ENCODE measurements at places on chromosomes 16 and 17.

DNA sequence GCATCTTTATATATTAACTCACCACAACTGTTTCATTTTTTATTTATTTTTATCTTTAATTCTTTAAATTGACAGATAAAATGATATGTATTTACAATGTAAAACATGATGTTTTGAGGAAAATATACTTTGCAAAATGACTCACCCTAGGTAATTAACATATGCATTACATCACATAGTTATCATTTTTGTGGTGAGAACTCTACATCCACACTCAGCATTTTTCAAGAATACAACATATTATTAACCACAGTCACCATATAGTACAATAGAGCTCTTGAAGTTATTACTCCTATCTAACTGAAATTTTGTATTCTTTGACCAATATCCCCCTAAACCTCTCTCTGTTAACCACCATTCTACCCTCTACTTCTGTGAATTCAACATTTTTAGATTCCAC is 194.7 kb upstream of the KIF2B start:
- peak; percentile 81 for DNase-seq

GRCh38 chr16:67284699-67285646 is 5.6 kb downstream of the PLEKHG4 start:
- no peak for DNase-seq

GRCh38 chr16:67539271-67539670 is 10.6 kb downstream of the RIPOR1 start:
- no peak for DNase-seq

- DNase-seq = no peak
Measured at GRCh38 chr17:75694536-75694935, 26.7 kb upstream of the ITGB4 start.

- no peak for DNase-seq
Measured at GRCh38 chr17:44414394-44415155, 25.1 kb upstream of the ITGA2B start.

- no peak for DNase-seq
Measured at GRCh38 chr16:47877166-47877565, 278.6 kb downstream of the ABCC12 start.

DNA sequence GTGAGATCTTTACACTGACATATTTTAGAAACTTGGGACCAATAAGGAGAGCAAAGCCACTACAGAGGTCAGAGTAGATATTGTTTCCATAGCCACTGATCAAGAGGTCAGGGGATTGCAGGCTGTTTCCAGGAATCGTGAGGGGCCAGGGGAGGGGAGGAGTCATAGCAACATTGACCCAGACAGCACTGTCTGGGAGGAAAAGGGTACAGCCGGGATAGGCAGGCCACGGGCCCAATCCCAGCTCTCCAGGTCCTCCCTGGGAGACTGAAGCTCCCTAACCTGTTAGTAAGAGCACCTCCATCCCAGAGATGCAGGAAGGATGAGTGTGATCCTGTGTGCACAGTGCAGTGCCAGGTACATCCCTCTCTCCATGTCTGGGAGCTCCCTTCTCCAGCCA is 48.5 kb upstream of the TMEM132E start:
- no peak for DNase-seq

DNA sequence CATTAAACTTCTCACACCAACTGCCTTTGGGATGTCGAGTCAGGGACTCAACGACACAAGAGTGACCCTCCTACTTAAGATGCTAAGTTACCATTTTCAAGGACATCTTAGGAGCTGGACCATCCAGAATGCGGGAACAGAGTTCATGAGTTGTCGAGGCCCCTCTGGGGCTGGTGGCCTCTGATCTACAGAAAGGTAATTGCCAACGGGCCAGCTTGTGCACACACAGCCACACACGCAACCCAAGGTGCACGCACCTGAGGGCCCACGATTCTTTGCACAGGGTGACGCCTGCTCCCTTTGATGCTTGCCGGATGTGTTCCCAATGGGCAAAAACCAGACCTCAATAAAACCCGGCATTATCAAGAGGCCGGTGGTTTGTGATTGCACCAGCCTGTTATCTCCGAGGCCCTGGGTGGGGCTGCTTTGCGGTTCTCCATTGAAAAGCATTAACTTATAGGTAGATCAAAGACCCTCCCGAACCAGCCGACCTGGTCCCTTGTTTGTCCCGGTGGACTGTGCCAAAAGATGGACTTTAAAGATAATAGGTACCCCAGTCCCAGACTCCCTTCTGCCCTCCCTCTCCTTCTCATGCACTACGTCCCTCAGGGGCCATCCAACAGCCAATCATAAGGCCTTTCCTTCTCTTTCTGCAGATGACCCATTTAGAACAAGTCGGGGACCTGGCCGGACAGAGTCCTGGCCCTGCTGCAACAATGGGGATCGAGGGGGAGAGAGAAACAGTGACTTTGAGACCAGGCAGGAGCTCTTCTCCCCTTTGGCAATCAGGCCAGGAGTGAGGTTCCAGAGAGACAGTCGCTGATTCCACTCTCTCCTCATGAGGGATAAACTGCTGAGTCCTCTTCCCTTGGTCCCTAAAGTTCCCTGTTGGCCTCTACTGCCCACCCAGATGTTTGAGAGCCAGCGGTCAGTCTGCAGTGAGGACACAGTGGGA is 292.5 kb downstream of the SOX9 start:
- no peak for DNase-seq

DNA sequence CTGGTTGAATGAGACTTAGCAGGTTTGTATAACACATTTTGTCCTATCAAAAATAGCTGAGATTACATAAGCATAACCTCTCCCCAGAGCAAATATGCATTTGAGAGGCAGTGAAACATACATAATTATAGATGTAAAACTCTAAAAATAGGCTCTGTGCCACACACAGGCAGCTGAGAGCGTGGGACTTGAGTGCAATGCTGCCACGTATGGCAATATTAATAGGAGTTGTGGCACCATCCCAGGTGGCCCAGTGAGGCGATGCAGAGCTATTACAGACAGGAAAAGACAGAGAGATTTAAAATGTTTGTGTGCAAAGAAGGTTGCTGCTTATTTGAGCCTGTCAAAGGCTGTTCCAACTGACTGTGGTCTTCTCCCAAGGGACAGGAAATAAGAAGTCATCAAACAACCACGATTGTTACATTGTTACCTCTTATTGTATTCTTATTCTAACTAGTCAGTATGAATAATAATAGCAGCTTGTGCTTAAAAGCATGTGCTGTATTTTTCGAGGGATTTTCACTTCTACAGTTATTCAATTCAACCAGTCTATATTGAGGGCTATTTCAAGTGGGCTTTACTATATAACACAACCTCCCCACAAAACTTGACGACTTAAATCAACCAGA is 116.5 kb downstream of the SALL1 start:
- no peak for DNase-seq

GRCh38 chr16:84245956-84246678 is 6.3 kb upstream of the KCNG4 start:
- no peak for DNase-seq

- no peak for DNase-seq
Measured at GRCh38 chr17:21132428-21132827, 5.7 kb downstream of the DHRS7B start.

- no peak for DNase-seq
Measured at GRCh38 chr17:40025991-40026815, 11.0 kb downstream of the CSF3 start.

- DNase-seq = peak; percentile 98
Measured at GRCh38 chr17:78383725-78384471, 5.4 kb downstream of the PGS1 start.

DNA sequence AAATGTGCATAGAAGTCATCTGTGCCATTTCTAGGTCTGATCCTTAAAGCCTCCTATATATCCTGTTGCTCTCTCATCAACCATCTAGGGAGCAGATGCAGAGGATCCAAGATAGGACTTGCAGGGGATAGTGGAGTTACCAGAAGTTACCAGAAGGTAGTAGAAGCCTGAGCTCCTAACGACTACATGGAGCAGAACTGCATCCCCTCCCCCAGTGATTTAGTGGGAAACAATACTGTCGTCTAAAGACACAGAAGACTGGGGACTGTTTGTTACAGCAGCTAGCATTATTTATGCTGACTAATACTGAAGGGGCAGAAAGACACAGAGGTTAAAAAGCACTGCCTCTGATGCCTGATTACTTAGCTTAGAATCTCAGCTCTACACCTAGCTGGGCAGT is 15.8 kb downstream of the GP2 start:
- DNase-seq = no peak

- peak; percentile 42 for DNase-seq
Measured at GRCh38 chr16:56869513-56870275, 4.7 kb downstream of the SLC12A3 start.

- DNase-seq = peak; percentile 56
Measured at GRCh38 chr16:65123396-65124211, 1.7 kb upstream of the CDH11 start.

DNA sequence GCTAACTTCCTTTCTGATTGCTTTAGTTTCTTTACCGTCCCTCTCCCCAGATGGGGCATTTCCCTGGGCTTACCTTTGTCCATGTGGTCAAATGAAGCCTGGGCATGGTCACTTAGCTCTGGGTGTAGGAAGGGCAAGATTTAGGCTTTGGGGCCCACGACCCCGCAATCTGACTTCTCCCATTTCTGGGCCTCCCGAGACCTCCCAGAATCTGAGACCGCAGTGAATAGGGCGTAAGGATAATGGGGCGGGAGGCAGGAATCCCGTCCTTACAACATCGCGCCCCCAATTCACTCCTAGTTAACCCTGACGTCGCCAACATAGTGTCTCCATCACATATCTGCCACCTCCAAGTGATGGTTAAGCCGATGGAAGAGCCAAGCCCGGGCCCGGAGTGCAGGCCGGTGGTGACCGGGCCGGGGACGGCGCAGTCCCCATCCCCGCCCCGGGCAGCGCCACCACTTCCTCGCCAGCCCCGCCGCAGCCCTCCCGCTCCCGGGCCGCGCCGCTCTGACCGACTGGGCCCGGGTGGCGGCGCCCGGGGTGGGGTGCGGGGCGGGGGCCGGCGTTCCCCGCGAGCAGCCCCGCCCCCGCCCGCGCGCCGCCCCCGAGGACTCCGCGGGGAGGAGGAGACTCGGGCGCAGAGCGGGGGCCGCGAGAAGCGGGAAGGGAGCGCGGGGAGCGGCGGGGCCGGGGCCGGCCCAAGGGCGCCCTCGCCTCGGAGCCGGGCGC is at the start of gene RHBDL3:
TSS of gene RHBDL3 (plus strand) at position 641 of the 732 bp plus-strand sequence. CDS start 358 bp downstream, outside the sequence.
- DNase-seq = peak; percentile 24

- DNase-seq = peak; percentile 63
Measured at GRCh38 chr17:76816590-76817135, 51.5 kb upstream of the MGAT5B start.

DNA sequence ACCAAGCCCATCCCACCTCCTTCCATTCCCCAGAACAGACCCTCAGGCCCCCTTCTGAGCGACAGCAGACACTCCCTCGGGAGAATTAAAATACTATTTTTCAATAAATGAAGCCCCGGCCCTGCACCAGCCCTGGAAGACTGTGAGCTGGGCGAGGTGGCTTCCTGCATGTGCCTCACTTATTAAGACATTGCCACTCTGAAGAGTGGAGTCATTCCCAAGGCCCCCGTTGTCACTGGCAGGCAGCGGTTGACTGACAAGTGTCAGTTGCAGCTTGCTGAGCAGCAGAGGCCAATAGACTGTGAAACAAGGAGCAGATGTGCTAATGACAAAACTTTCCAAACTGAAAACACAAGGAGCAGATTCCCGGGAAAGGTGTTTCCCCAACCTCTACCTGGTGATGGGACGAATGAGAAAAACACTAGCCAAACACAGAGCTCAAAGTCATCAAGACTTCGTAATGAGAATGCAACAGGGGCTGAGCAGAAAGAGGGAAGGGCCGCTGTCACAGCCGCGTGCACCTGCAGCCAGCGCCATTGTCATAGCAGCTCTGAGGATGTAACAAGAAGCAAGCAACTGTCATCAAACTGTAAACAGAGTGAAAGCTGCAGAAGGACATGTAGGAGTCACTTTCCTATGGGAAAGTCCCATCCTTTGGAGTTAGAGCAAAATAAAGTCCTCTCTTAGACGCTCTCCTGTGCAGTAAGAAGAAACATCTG is 232.1 kb downstream of the C16orf78 start:
- no peak for DNase-seq

DNA sequence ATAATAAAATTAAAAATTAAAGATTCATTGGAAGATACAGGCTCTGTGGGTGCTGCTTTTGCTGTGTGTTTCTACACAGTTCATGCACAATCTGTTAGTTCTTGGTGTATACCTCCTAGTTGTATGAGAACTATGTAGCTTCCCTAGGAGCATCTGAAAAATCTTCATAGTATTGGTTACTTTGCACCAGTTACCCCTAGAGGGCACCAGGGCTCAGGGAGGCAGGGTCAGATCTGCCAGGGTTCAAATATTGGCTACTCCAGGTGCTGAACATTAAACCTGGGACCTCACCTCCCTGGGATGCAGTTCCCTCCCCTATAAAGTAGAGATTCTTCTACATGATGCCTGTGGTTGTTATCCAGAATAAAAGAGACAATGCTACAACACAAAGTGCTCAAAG is 583.0 kb upstream of the CDH11 start:
- DNase-seq = no peak

DNA sequence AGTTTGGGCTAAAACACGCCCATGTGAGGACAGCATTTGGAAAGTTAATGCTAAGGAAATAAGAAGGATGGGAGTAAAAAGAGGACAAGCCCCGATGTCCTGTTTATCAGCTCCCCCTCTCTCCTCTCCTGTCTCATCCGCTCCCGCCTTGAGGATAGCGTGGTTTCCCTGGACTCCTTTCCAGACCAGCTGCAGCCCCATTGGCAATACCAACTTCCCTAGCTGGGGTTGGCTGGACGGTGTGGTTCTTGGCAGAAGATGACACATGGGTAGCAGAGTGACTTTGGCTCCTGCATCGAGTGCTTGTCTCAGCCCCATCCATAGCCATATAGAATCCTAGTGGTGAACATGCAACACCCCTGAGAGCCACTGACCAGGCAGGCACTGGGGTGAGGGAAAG is 185.9 kb downstream of the CCDC182 start:
- no peak for DNase-seq

DNA sequence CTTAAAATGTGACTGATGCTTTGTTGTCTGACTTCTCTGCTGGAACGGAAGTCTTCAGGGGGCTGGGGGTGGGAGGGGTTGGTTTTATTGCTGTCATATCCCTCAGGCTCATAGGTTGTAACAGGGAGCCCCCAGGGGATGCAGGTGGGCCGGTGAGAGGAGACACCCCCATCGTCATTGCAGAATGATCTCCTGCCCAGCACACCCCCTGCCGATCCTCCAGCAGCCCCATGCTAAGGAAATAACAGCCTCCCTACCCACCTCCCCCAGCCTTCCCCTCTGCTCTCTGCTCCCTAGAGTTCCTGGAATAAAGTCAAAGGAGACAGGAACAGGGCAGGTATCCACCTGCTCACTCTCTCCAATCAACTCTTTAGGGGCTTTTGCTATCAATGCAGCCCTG is 270.1 kb upstream of the TNRC6C start:
- no peak for DNase-seq
